ENCODE measurements at places on chromosomes 4 and X.

GRCh38 chrX:82070948-82071347 lies 869.0 kb downstream of the SH3BGRL start:
- DNase-seq = no peak

GRCh38 chrX:132092439-132093065 lies 35.3 kb downstream of the FRMD7 start:
- peak; percentile 68 for DNase-seq

DNA sequence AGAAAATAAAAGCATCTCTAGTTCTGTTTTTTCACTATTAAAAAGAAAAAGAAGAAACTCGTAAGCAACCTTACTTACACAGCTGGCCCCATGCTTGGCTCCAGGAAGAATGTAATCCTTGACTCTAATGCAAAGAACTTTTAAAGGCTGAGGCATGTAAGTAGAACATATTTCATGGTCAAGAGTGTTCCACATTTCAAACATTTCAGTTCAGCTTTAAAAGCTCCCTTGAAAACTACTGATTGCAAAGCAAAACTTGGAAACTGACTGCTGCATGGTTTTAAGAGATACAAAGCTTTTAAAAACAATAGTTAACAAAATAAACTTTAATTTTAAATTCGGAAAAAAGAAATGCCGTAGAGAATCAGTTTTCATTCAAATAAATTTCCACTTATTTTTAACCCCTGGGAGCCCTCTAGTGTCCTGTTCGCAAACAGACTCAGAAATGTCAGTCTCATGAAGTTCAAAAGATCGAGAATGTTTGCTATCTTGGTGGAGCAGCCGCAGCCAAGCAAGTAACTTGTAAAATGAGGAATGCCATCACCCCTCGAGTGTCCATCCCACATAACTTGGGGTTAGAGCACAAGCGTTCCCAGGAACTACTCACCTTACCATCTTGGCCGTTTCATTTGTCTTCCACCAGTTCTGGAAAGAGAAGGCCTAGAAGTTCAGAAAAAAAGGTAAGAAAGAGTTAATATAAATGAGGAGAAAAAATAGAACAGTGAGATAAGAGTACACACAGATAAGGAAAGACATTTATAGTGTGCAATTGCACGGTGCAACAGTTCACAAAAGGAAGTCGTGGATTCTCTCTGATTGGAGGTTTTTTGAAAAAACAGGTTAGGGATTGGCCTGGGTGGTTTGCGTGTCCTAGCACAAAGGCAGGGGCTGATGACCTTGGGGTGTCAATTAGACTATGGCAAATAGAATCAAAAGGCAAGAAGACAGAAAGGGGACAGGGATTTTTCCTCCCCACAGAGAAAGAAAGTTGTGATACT lies at the start of gene GASK1B:
Gene GASK1B (minus strand): TSS at position 765 of the 998 bp plus-strand sequence. CDS start 1,650 bp downstream, outside the sequence.
- peak; percentile 20 for DNase-seq

DNA sequence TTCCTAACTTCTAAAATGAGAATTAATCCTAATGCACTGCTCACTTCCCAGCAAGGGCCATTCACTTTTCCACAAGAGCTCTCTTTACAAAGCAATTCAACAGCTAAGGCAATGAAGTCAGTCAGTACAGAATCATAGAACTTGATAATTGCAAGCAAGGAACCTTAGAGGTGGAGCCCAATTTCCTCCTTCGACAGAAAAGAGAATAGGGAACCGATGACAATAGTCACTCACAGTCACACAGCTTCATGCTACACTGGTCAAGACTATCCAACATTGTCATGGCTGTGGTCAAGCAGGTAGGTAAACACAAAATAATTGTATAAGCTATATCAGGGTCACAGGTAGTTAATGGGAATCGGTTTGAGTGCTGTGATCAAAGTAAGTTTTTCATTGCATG lies 90.0 kb downstream of the ELOVL6 start:
- no peak for DNase-seq

DNA sequence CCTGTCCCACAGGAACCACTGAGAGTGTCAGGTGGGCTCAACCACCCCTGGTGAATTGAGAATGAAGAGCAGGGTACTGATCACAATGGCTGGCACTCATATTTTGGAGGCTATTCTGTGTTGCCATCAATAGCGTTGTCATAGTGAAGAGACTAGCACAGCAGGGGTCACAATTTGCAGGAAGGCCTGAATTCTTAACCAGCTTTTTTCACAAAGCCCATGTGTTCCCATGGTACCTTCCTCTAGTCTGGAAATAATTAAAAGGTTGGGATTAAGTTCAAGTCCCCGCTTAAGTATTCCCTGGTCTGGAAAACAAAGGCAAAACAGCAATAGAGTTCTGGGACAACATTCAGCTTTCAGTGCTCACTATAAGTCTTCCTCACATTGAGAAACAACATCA lies 1051.7 kb downstream of the C4orf33 start:
- peak; percentile 16 for DNase-seq

GRCh38 chrX:68060506-68061205 lies 372.6 kb downstream of the OPHN1 start:
- DNase-seq = peak; percentile 10

- no peak for DNase-seq
Measured at GRCh38 chrX:153871451-153871850, 14.5 kb downstream of the L1CAM start.

DNA sequence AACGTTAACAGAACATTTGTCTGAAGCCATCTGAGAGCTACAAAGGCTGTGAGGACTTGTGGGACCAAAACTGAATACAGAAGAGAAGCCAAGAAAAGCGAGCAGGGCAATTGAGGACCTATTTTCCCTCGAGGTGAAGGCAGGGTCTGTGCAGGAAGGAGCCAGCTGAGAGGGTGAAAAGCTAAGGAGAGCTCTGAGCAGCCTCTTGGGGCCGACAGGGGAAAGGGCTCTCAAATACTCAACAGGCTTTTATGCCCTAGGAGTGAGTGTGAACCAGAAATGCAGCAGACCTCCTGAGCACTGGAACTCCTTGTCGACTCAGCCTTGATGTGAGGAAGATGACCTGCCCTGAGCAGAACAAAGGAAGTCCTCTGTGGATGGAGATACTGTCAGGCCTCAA lies 54.2 kb downstream of the C4orf50 start:
- DNase-seq = no peak

DNA sequence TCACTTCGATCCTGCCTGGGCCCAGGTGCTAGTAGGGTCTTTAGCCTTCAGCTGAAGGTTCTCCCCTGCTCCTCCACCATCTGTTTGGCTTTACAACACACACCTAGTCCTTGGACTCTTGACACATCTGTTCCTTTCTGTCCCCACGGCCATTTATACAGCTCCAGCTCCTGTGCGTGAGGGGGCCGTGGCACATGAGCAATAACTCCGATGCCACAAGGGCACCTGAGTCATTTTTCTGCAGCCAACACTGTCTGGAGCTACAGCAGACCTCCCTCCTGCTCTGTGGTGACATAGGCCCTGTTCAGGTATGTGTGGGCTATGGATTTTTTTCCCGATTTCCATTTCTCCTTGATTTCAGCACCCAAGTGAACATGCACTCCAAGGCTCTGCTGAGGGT lies 44.7 kb upstream of the BCOR start:
- DNase-seq = no peak

GRCh38 chr4:67727124-67727850 lies 26.3 kb upstream of the UBA6 start:
- DNase-seq = no peak

DNA sequence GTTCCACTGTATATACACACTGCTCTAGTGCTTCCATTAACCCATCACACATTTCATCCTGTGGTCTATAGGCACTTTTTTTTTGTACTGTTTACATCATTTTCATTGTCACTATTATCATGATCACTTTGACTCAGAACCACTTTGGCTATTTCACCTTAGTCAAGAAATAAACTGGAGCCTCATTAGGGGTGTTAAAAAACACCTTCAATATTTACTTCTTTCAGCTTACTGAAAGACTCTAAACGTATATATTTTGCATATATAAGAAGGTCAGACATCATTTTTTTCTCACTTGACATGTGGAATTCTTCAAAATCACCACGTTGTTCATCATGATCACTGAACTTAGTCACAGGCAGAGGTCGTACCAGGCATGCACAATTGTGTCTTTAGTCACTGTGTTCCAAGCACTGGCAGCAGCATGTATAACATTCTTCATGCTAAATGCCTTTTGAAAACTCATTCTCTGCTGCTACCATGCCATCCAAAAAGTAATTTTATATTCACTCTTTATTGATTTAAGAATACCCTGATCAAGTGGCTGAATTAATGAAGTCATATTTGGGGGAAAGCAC lies 229.2 kb upstream of the ARSJ start:
- DNase-seq = no peak

DNA sequence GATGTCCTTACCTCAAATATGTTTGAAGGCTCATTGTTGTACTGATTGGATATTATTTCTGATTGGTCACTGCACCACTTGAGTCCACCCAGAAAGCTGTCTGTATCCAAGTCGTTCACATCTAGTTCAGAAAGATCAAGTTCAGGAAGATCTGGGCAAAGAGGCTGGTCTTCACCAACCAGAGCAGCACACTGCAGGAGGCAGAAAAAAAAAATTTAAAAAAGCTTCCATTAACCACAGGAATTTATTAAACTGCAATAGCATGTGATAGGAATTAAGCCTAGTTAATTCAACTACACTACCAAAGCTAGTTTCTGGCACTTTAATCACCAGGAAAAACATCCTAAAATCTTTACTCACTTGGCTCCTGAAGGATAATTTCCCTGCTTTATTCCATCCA lies 5.1 kb downstream of the PPARGC1A start:
- DNase-seq = no peak

DNA sequence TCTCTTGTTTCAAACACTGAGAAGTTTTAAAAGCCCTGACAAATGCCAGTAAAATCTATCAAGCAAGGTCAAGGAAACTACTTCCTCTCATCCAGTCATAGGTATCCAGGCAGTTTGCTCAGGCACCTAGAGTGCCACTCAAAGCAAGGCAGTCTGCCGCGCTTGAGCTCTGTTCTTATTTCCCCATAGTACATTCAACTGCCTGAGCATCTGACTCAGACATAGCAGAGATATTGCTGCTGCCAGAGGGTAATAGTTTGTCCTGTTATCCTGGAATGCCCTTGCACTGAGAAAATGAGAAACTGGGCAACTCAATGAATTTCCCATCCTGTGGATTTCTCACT lies 16.1 kb upstream of the ATP8A1 start:
- no peak for DNase-seq

DNA sequence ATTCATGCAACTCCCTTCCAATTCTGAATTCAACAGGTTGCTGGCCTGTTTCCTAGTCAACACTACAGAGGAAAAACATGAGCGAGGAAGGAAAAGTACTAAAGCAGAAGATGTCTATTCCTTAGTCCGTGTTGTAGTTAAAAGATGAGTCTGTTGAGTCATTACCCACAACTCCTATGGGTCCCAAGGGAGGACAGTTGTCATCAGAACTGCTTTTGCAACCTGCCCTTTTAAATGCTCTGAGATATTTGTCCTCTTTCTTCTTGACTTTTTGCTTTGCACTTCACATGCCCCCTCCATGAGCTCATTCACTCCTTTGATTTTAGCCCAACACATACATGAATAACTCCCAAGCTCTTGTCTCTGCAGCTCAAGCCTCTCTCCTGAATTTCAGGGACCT lies 119.2 kb downstream of the CORIN start:
- no peak for DNase-seq

DNA sequence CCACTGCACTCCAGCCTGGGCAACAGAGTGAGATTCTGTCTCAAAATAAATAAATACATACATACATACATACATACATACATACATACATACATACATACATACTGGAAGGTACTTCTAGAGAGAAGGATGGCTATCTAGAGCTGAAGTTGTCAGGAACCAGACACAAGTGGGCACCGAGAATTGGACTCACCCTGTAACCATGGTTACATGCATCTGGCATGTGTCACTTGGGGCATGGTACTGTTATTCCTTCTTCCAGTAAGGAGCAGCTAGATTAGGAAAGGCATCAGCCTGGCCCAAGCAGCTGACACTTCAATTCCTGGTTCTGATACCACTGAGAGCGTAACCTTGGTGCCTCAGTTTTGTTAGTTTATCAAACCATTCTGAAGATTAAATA lies 127.1 kb downstream of the SH3KBP1 start:
- DNase-seq = no peak

- DNase-seq = no peak
Measured at GRCh38 chr4:94334476-94334875, 8.2 kb downstream of the HPGDS start.

DNA sequence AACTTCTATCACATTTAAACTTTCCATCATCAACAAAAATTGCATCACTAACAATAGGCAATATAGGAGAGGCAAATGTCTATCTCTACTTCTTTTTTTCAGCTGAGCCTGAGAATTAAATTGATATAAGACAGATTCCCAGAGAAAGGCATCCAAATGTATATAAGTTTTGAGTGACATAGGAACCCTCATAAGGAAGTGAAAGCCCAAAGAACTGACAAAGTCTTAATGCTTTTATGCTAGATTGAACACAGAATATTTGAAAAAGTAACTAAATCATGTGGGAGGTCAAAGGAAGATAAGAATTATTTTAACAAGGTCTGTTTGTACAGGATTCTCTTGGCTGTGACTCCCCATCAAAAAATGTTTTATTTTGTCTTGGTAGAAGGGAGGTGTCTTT lies 714.9 kb downstream of the GRXCR1 start:
- DNase-seq = no peak

- DNase-seq = no peak
Measured at GRCh38 chr4:60384516-60384915, 815.6 kb upstream of the ADGRL3 start.

DNA sequence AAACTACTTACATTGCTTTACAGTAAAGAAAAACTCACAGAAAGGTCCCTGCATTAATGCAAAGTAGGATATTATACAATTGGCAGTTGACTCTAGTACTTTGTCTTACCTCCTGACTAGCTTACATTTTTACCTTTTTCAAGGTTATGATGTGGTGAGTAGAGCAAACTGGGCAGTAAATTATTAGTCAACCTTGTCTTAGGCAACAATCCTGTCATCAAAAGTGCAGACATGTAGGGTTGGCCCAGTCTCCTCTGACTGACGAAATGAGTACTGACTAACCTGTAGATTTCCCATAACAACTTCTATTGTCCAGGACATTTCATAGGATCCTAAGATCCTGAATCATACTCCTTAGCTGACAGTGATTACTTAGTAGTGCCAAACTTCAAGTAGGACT lies 142.0 kb upstream of the NUDT6 start:
- no peak for DNase-seq

DNA sequence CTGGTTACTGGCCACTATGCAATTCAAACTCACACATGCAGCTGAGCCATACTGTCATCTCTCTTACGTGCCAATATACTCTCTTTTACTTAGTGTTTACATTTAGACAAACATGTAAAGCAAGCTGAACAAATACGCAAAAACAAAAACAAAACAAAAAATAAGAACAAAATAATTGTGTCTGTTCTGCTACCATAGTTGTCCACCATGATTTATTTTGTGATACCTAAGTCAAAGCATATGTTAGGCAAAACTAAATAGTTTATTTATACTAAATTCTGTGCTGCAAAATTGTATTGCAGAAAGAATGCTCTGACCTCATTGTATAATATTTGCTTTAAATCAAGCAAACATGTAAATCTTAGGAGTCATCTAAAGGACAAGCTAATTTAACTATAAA lies 943.2 kb upstream of the AGA start:
- no peak for DNase-seq
